ENCODE measurements at places on chromosomes 7 and 10.

- DNase-seq, result no peak
These were observed 16.3 kb downstream of the CYTH3 start for GRCh38 chr7:6256109-6256483.

GRCh38 chr7:127208860-127209259 lies 43.9 kb downstream of the GRM8 start:
- no peak for DNase-seq

GRCh38 chr10:20898866-20899535 lies 1.9 kb upstream of the NEBL start:
- DNase-seq, result no peak

GRCh38 chr7:156386097-156386496 lies 254.5 kb upstream of the RNF32 start:
- DNase-seq, result no peak

- DNase-seq, result no peak
These were observed 215.1 kb downstream of the DIP2C start for GRCh38 chr10:474406-474805.

DNA sequence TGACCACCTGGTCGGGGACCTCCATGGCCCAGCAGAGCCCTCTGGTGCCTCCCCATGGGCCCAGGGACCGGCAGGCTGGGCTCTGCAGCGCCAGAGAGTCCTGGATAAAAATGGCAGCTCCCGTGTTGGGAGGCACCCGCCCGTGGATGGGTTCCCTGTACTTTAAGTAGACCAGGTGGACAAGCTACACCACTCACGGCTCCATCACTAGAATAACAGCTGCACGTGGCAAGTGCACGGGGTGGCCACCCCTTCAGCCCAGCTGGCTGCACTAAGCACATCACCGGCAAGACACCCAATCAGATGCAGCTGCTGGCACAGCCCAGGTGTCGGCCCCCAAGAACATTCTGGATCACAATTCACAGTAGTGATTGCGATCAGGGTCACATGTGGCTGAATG lies 69.8 kb downstream of the DIP2C start:
- no peak for DNase-seq

DNA sequence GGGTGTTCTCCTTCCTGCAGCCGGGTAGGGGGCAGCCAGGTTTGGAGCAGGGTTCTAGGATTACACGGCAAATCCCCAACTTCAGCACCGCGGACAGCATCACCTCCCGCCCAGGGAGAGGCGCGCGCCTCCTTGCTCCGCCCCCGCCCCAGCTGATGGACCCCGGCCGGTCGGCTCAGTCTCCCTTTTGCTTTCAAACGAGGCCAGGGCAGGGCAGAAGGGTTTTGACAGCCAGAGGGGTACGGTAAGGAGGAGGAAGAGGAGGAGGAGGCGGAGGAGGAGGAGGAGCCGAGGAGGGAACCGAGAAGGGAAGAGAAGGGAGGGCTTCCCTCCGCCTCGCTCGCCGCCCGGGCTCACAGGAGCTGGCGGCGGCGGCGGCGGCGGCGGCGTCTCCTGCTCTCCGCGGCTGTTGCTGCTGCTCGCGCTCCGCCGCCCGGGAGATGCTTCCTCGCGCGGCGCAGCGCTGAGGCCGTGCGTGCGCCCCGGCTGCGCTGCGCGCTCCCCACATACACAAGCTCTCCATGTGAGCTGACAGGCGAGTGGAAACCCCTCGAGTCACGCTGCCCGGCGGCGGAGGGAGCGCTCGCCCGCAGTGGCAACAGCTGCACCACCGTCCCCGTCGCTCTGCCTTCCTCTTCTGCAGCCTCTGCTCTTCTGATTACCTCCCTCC lies 615 bp upstream of the CNTNAP2 start:
- DNase-seq, result no peak

DNA sequence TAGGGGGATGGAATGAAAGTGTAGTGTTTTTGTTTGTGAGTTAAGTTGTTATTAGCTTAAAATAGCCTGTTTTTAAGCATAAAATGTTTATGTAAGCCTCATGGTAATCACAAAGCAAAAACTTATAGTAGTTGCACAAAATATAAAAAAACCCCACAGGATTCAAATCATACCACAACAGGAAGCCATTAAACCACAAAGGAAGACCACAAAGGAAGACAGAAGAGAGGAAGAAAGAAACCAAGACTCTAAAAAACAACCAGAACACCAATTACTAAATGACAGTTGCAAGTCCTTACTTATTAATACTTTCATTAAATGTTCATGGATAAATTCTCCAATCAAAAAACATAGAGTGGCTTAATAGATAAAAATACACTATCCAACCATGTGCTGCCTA lies 63.6 kb downstream of the ANKRD7 start:
- DNase-seq, result no peak

DNA sequence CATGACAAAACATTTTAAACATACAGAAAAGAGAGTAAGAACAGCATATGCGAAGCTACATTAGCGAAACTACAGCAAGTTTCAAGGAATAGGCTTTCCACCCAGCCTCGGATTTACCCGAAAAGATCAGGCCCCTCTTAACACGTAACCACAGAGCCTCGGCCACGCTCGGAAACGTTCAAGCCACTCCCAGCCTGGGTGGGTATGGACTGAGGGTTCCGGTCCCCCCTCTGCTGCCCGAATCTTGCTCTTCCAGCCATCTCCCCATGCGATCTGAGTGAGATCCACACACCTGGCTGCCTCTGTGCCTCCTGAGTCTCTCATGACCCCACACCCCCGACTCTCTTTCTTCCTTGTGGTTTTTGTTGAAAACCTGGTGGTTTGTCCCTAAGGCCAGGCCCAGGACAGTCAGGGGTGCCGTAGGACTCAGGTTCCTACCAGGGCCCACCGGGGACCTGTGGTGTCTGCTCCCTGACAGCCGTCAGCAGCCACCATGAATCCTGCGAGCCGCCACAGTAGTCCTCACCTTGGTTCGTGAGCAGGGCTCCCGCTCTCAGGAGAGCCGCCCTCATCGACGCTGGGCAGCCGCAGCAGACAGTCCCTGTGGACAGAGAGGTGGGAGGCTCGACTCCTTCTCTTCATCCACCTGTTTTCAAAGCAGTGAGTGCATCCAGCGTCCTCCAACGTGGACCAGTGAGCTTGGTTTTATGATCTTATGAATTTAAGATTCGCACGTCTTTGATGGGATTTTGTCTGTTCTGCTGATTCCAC lies 18.5 kb downstream of the KNDC1 start:
- no peak for DNase-seq

DNA sequence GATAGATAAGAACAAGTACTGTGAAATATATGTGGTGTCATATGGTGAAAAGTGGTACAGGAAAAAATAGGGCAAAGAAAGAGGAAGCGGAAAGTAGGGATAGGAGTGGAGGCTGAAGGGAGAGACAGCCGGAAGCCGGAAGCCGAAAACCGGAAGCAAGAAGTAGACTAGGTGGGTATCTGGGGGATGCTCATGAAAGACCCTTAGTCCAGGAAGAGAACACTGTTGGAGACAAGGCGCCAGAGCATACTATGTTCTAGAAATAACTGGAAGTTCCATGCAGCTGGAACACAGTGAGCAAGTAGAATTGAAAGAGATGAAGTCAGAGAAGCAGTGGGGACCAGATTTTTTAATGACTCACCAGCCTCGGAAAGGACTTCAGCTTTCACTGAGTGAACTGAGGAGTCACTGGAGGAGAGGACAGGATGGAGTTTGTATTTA lies 22.5 kb downstream of the ST8SIA6 start:
- no peak for DNase-seq

GRCh38 chr10:78578929-78579328 lies 489.8 kb upstream of the ZMIZ1 start:
- DNase-seq, result peak; percentile 15

- DNase-seq, result no peak
These were observed 1.6 kb upstream of the GTF2I start for GRCh38 chr7:74655768-74656440.

GRCh38 chr7:44824894-44825526 lies 22.9 kb downstream of the H2AZ2 start:
- DNase-seq, result no peak

DNA sequence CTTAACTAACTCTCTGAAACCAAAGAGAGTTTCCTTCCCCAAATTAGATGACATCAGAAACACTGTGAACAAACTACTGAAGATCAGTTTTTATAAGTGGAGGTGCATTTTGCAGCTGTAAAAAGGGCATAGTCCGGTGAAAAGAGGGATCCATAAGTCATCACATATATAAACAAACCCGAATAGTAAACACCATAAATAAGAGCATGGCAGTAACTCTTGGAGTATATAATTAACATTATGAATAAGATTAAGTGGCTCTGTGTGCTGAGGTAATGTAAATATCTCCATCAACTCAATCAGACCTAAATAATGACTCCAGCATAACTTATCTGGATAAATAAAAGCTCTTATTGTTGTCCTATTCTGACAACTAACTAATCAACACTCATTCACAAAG lies 43.0 kb upstream of the SHTN1 start:
- no peak for DNase-seq

DNA sequence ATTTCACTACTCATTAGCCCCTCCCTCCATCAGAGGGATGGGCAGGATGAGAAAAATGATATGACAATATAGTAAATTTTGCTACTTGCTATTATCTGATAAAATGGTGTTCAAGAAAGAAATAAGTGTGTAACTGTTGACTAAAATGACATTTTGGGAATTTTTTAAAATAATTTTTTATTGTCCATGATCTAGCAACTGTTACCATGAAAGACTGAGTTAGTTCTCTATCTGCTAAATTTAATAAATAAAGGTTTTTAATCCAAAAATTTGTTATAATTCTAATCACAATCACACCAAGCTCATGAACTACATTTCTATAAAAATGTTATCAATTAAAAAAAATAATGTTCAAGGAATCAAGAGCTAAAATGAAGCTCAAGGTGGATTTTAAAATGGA lies 28.7 kb upstream of the EPC1 start:
- no peak for DNase-seq

GRCh38 chr10:110008518-110009339 lies 945 bp downstream of the ADD3 start:
- peak; percentile 13 for DNase-seq

DNA sequence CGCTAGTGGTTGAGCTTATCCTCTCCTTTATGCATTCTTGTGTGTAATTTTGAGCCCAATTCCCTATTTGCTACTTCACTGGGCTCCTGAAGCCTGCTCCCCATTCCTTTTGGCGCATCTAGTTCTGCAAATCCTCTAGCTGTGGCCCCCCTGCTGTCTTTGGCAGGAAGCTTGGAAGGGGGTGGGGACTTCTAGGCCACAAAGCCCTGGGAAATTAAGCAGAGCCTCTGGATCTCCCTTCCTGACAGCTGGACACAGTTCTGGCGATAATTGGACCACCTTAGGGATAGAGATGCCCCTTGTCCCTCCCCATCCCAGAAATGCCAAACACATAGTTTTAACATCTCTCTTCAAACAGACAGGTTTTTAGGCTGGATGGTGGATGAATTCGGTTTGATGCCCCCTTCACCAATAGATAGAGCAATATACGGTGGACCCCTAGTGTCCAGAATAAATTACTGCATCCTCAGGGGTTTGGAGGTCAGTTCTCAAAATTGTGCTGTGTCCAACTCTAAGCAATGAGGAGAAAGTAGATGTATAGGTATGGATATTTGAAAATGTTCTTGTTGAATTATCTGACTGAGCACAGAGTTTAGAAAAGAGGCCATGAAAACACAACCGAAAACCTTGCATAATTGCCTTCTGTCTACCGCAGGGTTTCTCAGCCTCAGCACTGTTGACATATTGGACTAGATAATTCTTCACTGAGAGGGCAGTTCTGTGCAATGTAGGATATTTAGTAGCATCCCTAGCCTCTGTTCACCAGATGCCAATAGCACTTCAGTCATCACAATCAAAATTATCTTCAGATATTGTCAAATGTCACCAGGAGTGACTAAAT lies 75.5 kb downstream of the PAPSS2 start:
- no peak for DNase-seq

- DNase-seq, result no peak
These were observed 322.3 kb upstream of the AOAH start for GRCh38 chr7:37046531-37047079.

DNA sequence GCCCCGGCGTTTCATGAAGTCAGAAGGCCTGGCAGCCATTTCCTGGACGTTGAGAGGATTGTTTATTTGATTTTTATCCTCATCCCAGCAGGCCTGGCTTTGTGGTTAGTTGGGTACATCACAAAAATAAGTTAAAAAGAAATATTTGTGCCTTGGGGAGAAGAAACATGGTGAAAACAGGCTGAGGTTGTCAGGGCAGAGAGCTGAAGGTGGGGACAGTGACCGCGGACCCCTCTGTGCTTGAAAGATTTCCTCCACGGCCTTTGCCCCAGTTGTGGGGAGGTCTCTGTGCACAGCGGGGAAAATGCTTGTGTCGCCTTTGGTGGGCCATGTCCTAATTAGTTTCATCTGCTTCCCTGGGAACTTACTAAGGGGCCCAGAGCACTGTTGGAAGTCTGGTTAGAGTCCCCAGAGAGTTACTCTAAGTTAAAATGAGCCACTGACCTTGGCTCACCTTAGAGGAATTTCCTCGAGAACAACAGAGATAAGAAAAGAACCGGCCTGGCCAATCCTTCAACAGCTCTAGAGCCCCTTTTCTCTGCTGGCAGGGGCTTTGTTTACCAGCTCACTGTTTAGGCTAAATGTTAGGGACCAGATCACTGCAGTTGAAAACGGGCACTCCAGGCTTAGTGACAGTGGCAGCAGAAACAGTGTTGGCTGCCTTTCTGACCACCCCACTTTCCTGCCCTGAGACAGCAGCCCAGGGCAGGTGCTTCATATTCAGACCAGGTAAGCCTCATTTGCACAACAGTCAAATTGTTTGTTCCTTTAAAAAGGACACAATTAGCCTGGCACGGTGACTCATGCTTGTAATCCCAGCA lies 37.9 kb downstream of the CRCP start:
- no peak for DNase-seq

GRCh38 chr7:69002416-69002815 lies 595.9 kb upstream of the AUTS2 start:
- no peak for DNase-seq

DNA sequence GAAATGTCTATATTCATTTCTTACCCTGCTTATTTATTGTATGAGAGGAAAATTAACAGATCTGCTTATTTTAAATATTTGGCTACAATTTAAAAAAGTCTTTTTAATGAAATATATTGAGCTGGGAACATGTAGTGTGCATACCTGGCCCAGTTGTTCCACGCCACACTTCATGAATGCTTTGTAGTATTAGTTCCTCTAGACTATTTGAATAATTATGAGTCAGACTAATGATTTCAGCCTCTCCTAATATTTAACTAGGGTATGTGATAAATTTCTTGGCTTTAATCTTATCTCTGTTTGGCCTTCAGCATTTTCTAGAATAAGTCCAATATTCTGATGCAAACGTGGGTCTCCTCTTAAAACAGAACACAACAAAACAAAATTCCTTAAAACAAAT lies 226.6 kb downstream of the CREB5 start:
- no peak for DNase-seq
